ENCODE measurements at places on chromosomes 3 and 15.
A peak's percentile ranks its signal among the peaks of the same experiment; 100 is the strongest.

DNA sequence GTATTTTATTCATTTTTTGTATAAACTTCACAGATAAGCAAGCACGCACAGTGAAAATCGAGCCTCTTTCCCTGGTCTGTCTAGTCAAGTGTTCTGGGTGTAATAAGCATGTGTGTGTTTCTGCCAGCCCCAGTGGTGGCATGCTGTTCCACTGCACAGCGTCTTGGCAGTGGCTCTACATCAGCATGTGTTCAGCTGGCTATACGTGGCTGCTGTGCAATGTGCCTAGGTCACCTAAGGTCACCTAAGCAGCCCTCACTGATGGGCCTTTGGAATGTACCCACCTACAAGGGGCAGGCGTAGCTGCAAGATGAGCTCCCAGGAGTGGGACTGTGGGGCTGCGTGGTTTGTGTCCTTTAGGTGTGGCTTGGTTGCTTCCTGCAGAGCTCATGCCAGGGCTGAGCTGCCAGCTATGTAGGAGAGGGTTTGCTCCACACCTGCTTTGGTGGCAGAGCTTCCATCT, 4.9 kb downstream of the LIMD1 start:
- no peak for DNase-seq

- DNase-seq, result peak; percentile 13
Observed at GRCh38 chr3:105518806-105519418, 152.2 kb downstream of the ALCAM start.

GRCh38 chr3:15042936-15043335, 22.2 kb downstream of the MRPS25 start:
- no peak for DNase-seq

DNA sequence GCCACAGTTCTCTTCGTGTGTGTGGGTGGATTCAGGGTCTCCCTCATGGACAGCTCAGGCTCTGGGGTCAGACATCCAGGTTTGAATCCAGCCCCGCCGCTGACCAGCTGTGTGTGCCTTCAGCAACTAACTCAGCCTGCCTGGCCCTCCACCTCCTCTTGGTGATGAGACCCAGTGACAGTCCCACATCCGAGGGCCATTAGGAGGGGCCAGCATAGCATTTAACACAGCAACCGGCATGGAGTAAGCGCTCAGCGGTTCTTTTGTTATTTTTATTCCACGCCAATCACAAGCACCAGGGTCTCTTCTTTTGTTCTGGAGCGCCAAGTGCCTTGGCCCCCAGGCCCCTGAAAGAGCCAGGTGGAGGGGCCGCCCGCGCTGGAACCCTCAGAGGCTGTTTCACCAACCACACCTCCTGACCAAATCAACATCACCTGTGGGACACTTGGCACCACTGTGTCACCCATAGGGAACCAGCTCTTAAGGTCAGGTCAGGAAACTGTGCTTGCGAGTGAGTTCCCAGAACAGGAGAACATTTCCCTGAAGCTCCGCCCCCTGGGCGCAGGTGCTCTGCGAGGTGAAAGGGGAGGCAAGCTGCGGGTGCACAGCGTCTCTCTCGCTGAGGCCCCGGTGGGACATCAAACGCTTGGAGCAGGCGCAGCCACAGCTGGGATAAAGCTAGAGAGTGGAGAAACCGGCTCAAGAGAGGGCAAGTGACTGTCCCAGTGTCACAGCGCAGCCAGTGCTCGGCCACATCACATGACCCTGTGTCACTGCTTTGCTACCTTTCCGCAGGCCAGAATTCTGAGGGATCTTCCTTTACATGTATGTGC, 311.3 kb downstream of the UACA start:
- DNase-seq, result peak; percentile 24

GRCh38 chr3:187252311-187252710, 39.2 kb downstream of the MASP1 start:
- DNase-seq, result no peak

GRCh38 chr15:87944050-87944449, 312.5 kb downstream of the NTRK3 start:
- DNase-seq, result no peak

DNA sequence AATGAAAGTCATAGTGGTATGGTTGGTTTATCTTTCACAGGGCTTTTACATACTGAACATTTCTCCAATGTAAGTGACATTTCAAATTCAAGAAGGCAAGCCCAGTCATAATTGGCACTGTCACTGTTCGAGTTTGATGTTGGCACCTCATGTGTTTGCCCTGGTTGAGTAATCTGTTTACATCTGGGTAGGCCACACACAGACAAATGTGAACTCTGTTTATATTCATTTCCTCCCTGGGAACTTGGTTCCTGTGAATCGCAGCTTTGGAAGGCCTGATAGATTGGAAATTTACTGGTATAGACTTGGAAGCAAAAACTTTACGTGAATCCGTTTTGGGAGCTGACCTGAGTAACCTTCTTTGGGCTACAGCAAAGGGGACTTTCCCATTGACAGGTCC, 395.2 kb upstream of the AZI2 start:
- DNase-seq, result no peak

- DNase-seq, result no peak
Observed at GRCh38 chr3:141366285-141367037, 1.8 kb upstream of the ZBTB38 start.

- DNase-seq, result no peak
Observed at GRCh38 chr3:111688190-111688800, 93.1 kb upstream of the ZBED2 start.

DNA sequence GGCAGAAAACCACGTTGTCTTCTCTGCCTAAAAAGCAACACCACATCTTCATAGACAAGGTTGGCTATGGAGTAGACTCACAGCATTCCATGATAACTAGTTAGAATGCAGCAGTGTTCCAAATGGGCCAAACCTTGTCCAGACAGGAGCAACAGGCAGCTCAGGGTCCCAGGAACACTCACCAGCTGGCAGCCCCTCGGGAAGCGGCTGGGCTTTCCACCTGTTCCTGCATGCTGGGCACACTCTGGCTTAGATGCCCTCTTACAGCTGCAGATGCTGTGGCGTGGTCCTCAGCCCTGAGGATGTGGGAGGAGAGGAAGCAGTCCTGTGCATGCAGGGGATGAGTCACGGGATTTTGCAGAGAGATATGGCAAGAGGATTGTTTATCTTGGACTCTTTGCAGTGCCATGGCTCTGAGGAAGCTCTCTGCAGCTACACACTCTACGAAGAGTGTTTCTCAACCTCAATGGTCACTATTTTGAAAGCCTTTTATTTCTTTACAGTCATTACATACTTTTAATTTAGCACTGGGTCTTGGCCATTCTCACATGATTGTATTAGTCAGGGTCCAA, 11.3 kb downstream of the NRROS start:
- DNase-seq, result peak; percentile 55

DNA sequence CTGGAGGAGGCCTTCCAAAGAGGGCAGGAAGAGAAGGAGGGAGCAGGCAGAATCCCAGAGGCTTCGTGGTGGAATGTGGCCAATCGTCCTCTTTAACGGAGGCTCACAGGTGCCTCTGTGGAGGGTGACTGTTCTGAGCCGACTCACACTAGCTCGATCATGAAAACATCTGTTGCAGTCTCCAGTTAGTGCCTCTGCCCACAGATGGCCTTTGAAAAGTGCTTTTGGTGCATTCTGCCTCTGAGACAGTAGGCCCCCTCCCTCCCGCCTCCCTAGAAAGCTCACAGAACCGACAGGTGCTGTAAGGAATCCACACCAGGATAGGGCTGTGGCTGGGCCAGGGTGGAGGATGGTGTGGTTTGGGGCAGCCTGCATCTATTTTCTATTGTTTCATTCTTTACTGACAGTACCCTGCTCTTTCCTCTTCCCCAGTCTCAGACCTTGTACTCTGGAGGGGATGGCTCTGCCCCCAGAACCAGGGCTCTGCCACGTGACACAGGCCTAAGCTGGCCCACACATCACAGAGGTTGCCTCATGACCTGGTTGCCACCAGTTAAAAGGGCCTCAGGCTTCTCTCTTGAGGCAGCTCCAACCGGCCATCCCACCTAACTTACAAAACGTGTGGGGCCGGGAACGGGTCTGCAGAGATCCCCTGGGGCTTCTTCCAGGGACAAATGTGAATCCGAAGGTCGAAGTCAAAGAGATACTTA, 27.2 kb upstream of the PIGZ start:
- DNase-seq, result no peak

GRCh38 chr3:115018694-115019093, 128.4 kb downstream of the ZBTB20 start:
- DNase-seq, result no peak

All from hematopoietic multipotent progenitor cell treated with erythropoietin and hydrocortisone succinate and interleukin-3 and kit ligand, for 15 days (in vitro differentiated cells).